ENCODE measurements at places on chromosomes 16 and 17.

DNA sequence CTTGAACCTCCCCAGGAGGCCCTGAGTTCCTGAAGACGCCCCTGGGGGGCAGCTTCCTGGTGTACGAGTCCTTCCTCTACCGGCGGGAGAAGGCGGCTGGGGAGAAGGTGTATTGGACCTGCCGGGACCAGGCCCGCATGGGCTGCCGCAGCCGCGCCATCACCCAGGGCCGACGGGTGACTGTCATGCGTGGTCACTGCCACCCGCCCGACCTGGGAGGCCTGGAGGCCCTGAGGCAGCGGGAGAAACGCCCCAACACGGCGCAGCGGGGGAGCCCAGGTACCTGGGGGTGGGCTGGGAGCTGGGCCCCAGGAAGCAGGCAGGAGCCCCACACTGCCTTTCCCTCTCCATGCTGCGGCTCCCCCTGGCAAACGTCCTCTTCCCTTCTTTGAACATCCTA lies 22.0 kb downstream of the FLYWCH1 start:
- no peak for DNase-seq

GRCh38 chr16:75085556-75085955 lies 31.0 kb downstream of the LDHD start:
- DNase-seq, result no peak

- DNase-seq, result no peak
Measured at GRCh38 chr17:74324521-74324920, 1.5 kb upstream of the KIF19 start.

DNA sequence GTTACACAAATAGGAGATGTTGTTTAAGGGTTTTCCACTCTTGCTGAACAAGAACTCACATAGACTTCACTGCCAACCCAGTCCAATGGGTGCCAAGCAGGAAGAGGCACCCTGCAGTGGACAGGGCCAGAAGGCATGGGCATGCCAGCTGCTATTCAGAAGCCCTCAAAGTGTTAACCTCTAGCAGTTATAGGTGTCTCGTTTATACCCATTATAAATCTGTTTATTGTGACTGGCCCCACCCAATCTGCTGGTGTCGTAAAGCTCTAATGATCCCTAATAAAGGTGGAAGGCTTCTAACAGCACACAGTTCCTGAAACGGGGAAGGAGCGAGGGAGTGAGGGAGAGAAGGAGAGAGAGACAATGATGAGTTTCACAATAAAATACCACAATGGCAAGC lies 23.9 kb downstream of the HNF1B start:
- DNase-seq, result no peak

DNA sequence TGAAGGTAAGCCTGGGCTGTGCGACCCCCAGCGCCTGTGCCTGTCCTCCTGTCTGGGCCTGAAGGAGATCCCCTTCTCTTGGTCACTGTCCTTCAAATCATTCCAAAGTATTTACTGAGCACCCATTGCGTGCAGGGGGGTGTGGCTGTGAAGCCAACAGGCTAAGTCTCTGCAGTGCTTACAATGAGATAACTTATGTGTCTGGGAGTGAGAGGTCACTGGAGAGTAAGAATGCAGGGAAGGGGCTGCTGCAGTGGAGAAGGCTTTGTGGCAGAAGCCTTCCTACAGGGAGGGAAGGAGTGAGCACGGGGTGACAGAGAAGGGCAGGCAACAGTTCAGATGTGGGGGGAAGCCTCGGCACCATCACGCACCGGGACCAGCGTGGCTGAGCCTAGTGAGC lies 11.2 kb upstream of the SMIM5 start:
- no peak for DNase-seq

GRCh38 chr17:1592751-1593629 lies 30.4 kb upstream of the PITPNA start:
- peak; percentile 17 for DNase-seq

GRCh38 chr16:11913425-11914079 lies 2.2 kb downstream of the GSPT1 start:
- no peak for DNase-seq

GRCh38 chr16:55154956-55155355 lies 169.0 kb upstream of the IRX6 start:
- DNase-seq, result no peak

GRCh38 chr17:258045-258734 lies 76.7 kb upstream of the DOC2B start:
- no peak for DNase-seq

GRCh38 chr16:57518520-57518919 lies 17.9 kb downstream of the CCDC102A start:
- no peak for DNase-seq

GRCh38 chr16:71350821-71351557 lies 7.5 kb upstream of the CALB2 start:
- no peak for DNase-seq

- DNase-seq, result peak; percentile 79
Measured at GRCh38 chr16:57764341-57765159, 29.0 kb downstream of the KATNB1 start.

DNA sequence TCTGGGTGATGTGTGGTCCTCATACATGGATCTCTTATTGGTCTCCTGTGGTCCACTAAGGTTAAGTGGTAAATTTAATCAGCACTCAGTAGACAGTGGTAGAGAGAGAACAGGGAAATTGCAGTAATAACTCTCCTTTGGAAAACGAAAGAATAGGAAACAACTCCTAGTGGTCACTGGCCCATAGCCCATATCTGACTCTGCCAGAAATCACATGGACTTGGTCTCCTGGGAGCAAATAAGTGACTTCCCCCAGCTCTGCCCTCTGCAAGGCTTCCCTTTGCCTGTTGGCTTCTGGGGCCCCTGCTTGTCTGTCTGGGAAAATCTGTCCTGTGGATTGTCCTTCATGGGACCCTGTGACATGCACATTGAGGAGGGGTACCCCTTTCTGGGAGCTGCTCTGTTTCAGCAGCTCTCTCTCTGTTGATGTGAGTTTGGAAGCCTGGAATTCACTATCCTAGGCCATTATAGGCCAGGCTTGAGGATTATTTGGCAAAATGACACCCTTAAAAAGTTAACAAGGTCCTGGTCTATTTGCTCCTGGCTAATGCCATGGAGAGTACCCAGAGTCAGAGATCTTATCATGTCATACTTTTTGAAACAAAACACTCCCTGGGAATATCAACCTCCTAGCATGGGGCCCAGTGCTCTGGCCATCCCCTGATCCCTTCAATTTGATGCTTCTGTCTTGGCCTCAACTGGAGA lies 58.0 kb upstream of the HNF1B start:
- DNase-seq, result peak; percentile 82

DNA sequence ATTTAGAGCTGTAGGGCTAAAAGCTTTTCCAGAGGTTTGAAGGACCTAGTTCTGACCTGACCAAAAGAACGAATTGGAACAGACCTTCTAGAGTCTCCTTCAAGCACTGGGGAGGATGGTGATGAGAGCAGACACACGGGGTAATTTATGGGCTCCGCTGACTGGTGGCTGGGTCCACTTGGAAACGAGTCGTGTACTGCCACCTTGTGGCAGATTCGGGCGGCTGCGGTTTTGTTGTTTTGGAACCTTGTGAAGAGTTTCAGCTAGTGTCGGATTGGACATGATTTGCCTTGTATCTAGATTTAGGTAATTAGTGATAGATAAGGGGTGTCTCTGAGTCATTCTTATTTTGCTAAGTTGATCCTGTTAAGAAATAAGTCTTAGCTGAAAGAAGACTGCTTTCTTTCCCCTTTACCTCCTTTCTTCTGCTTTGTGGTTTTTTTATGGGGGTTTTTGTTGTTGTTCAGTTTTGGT lies 98.9 kb downstream of the AATF start:
- peak; percentile 94 for DNase-seq

- peak; percentile 7 for DNase-seq
Measured at GRCh38 chr16:1102921-1103635, 7.0 kb upstream of the C1QTNF8 start.

Data from choroid plexus epithelial cell (primary cell).